NCI-H1105 treated with DMSO at 0.1 percent for 48 hours (cell line): ENCODE measurements at places on chromosomes 2 and 18.

- DNase-seq, result no peak
Measured at GRCh38 chr18:63199743-63200241, 119.8 kb downstream of the BCL2 start.

DNA sequence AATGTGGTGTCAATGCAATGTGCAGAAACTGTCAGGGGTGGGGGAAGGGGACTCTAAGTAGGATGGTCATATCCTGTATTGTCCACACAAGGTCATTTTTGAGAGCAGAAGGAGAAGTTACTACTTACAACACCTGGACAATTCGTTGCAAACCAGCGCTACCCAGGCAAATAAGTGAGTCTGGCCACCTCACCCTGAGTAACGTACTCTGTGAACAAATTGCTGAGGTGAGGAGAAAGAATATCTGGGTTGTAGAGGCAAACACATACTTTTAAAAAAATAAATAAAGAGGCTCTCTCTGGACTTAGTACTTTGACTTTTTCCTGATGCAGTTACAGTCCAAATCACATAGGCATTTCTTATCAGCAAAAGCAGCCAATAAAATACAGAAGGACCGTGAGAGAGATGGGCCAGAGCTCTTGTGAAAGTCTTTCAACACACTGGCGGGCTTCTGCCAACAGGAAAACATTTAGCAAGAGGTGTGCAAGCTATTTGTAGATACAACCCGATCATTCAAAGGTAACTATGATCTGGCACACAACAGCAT is 268.2 kb upstream of the ID2 start:
- no peak for DNase-seq

DNA sequence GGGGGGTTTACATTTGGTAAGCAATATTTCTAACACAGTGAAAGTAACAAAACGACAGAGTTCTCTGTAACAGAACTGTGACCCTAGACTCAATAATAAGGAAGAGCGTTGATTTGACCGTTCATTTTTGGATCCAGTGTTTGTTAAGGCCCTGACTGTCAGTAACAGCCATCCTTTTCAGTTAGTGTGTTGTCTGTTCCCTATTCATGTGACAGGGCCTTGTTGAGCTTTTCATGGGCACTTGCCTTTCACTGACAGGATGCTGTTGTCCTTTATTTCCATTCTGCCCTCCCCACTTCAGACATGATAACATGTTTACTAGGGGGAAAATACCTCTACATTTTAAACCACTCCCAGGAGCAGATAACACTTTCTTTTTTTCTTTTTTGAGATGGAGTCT is 45.8 kb downstream of the MAP4K4 start:
- DNase-seq, result no peak

DNA sequence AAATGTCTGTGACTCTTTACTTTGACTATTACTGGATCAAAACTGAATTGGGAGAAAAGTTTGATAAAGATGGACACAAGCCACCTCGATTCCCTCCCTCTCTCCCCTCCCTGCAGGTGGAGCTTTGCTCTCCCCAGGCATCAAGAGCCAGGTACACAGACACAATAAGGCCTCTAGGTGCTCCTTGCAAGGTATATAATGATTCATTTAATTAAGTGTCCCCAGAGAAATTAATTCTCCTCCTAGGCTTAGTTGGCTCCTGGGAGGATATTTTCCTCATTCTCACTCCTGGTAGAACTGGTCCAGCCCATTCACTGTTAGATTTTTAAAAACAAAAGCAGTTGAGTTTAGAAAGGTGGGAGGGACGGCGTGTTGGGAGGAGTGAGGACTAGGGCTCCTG is 352.4 kb upstream of the SMIM21 start:
- DNase-seq, result no peak

DNA sequence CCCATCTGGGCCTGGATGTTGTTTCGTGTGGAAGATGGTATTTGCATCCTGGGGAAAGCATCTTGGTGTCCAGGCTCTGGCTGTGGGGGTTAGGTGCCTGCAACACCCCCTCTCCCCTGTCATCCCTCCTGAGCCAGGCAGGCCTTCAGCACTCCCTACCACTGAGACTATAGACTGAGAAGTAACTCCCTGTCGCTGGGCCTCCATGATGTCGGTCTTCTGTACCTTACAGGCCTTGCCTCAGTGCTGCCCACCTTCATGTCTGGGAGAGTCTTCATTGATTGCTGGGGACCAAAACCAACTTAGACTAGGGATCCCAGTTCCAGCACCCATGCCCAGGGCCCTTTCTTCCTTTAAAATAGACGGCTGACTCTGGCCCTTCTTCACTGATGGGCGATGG is 33.1 kb upstream of the DNMT3A start:
- no peak for DNase-seq

GRCh38 chr2:241461693-241462677 is 46.4 kb downstream of the STK25 start:
- DNase-seq, result no peak

DNA sequence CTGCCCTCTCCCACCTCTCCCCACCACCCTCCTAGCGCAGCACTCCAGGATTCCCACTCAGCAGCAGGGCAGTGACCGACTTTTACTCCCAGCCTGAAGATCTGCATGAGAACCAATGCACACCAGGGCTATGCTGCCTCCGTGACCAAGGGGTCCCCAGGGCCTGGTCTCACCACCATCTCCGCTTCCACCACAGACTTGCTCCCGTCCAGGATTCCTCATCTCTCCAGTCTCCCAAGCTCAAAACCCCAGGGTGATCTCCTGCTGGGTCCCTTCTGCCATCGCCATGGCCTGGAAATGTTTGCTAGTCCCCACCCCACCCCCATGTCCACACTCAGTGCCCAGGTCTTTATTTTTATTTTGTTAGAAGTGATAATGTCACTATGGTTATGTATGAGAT is 2.1 kb upstream of the CIDEA start:
- DNase-seq, result no peak

DNA sequence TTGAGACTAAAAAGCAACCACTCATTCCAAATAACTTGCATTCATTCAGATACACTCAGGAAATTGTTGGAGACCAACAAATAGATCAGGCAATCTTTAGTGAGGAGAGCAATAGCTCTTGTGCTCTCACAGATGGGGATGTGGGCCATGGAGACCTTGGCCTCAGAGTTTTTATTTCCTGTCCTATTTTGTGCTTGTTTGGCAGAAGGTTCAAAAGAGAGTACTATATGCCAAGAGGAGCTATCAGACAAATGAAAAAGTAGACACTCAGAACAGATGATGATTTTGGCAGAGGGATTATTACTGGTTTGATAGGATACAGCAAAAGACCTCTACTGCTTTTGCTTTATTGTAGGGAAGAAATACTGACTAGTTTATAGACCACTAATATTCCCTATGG is 230.2 kb downstream of the KCNE4 start:
- no peak for DNase-seq
